Activated naive CD4-positive, alpha-beta T cell treated with anti-CD3 and anti-CD28 coated beads, Interleukin-2, amount 50 U/mL, for 72 hours (primary cell): ENCODE measurements at places on chromosomes 2 and 18.

DNA sequence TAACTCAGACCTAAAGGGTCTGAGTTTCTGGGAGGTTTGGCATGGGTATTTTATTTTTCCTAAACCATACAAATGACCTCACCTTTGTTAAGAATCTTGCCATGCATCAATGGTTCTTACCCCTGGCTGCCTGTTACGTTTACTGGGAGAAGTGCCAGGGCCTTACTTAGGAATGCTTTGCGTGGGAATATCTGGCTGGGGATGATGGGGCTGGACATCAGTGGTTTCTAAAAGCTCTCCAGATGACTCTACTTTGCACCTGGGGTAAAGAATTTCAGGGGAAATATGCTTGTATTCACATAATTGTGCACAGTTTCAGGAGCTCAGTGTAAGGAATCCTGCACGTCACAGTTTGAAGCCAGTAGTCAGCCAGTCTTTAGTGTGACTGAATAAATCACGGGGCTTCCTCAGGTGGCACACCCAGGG lies 18.2 kb upstream of the DAW1 start:
- no peak for DNase-seq

- DNase-seq = no peak
Measured at GRCh38 chr2:12982149-12982584, 265.4 kb downstream of the TRIB2 start.

DNA sequence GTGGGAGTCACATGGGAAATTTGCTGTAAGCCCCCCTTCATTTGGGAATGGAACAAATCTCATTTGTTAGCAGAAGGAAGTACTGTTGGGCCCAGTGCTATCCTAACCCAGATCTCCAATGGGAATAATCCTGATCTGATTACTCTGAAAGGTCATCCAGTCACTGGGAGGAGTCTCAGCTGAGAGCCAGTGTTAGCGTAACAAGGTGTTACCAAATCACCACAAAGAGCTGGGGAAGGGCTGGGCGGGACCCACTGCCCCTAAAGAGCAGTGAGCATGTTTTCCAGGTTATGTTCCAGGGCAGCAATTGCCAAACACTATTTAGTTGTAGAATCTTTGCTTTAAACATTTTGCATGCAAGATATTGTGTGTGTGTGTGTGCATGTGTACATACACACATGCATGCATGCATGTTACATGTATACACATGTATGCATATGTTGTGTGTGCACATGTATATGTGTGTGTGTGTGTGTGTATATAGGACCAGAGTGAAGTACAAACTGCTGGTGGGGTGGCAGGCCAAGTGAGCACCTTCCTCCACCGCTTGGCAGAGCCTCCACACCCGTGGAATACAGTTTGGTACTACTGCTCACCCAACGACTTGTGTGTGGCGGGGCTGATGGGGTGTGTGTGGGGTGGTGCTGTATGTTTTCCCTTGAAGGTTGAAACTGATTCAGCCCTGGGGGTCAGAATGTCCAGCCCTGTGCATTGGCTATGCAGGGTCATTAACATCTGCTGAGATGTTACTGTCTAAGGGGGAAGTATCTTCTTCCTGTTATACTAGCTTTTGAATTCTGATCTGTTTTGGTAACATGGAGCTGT lies 15.2 kb downstream of the INPP5D start:
- DNase-seq = no peak

- no peak for DNase-seq
Measured at GRCh38 chr18:55256226-55256928, 297.1 kb upstream of the CCDC68 start.

DNA sequence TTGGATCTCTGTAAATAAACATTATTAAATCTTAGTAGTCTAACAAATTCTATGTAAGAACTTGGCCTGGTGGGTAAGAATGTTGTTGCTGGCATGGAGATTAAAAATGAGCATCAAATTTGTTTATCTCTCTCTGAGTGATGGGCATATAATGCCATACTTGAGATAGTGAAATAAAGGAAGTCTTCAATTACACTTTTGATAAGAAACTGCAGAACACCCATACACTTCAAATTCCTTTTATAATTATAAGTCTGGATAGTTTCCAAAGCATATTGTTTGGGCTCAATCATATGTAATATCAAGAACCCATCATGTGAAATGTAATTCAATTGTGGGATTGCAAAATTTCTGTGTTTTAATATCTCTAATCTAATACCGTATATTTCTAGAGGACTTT lies 47.4 kb upstream of the PARD3B start:
- DNase-seq = no peak

- no peak for DNase-seq
Measured at GRCh38 chr2:95069465-95069864, 44.0 kb downstream of the MAL start.

- no peak for DNase-seq
Measured at GRCh38 chr2:10948188-10948564, 36.4 kb downstream of the KCNF1 start.

GRCh38 chr18:12811191-12811950 lies 72.7 kb downstream of the PTPN2 start:
- DNase-seq = no peak

DNA sequence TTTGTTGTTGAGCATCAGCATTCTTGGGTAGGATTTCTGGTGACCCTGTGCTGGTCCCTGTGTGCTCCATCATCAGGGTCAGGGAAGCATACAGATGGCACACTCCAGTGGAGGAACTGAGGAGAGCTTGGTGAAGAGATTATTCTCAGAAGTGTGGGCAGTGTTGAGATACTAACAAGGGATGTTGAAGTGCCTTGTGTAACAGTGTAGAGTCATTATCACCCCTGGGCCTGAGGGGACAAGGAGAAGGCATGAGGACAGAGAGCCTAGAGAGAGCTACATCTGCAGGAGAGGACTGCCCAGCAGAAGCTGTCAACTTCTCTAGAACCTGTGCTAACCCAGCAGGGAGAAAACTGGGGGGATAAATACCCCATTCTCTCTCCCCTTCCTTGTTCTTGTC lies 189.0 kb downstream of the PLCL1 start:
- DNase-seq = no peak

DNA sequence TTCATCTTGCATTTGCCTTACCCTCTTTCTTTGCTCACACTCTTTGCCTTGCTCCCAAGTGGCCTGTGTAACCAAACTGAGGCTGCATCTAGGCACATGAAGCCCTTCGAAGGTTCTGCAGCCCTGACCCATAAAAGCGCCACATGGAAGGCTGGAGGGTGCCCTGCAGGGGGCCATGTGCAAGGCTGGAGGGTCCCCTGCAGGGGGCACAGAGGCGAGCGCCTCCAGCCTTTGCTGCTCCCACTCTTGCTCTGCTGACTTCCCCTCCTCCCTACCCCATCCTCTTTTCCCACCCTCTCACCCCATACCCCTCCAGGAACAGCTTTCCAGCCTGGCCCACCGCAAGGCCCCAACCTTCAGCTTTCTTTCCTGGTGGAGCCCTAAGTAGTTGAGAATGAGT lies 317.3 kb downstream of the CELF4 start:
- no peak for DNase-seq

DNA sequence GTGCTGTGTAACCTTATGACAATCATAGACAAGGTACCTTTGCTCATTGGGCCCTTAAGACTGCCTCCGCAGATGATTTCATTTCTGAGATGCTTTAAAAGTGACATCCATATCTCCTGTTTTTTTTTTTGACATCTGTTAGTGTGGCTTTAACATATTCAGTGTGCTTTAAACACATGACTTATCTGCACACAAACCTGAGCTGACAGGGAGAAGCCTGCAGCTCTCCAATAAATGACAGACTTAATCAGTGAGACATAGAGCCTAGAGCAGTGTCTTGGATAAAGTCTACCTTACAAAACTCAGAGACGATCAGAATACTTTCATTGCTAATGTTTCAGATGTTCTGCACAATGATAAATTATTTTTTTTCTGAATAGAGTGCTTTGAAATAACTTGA lies 130.7 kb downstream of the UBE2E3 start:
- DNase-seq = no peak

DNA sequence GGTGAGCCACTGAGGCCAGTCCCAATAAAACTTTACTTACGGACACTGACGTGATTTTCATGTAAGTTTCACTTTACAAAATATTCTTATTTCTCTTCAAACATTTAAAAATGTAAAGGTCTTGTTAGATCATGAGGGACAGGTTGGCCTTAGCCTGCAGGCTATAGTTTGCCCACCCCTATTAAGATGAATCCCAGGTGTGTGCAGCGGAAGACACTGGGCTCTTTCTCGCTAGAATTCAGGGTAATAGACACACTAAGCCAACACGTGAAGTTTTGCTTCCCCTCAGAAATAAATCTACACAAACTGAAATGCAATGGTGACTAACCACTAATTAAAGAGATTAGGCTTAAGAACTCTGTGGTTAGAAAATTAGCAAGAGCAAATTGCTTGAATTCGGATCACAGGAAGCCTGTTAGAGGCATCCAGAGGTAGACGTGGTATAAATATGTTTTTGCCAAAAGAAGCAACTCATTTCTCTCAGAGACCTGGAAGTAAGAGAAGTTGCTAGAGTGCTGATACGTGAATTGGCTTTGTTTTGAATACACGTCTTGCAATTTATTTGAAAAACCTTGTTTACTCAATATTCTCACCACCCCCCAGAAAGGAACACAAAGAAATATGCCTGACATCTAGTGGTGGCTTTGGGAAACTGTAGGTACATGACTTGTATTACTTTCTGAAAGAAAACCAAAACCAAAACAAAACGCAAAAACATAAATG lies 151.6 kb downstream of the DTNB start:
- peak; percentile 35 for DNase-seq

- DNase-seq = no peak
Measured at GRCh38 chr2:113117541-113118262, 9.7 kb upstream of the IL1RN start.

GRCh38 chr18:22013993-22014392 lies 155.4 kb upstream of the GATA6 start:
- no peak for DNase-seq

DNA sequence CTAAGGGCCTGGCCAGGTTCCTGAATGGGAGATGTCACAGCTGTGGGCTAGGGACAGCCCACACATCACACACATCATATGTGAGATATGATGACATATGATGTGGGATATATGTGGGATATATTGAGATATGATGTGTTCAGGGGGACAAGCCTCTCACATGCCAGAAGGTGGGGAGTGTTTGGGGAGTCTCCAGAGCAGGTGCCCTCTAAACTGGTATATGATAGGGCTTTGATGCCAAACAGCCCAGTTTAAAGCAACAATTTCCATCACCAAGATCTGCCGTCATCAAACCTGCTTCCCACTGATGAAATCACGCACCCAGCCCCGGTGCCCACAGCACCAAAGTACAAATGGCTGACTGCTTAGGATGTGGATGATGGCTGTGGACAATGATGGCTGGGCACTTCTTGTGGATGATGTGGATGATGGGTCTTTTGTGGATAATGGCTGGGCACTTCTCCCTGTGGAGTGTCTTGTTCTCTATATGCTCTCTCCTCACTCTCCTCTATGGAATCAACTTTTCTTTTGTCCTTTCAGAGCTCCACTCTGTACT lies 50.9 kb downstream of the FBLN7 start:
- no peak for DNase-seq

- peak; percentile 77 for DNase-seq
Measured at GRCh38 chr2:73284296-73285158, at the start of gene FBXO41. FBXO41 (minus strand) TSS chr2:73284478; CDS start chr2:73269630, 14,848 bp downstream.

DNA sequence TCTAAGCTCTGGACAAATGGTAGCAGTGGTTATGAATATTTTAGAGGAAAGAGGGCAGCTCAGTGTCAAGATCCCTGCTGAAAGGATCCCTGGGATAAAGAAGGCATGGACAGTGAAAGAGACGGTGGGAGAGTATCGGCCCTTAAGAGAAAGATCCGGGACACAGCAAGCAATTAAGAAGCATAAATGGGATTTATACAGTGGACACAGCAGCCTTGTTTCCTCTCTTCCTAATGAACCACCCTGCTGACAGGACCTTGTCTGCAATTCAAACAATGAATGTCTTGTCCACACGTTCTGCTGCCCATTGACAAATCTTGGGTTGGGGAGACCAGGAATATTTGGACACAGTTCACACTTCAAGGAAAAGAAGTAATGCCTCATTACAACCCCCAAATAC lies 16.5 kb downstream of the CPLX4 start:
- DNase-seq = no peak

DNA sequence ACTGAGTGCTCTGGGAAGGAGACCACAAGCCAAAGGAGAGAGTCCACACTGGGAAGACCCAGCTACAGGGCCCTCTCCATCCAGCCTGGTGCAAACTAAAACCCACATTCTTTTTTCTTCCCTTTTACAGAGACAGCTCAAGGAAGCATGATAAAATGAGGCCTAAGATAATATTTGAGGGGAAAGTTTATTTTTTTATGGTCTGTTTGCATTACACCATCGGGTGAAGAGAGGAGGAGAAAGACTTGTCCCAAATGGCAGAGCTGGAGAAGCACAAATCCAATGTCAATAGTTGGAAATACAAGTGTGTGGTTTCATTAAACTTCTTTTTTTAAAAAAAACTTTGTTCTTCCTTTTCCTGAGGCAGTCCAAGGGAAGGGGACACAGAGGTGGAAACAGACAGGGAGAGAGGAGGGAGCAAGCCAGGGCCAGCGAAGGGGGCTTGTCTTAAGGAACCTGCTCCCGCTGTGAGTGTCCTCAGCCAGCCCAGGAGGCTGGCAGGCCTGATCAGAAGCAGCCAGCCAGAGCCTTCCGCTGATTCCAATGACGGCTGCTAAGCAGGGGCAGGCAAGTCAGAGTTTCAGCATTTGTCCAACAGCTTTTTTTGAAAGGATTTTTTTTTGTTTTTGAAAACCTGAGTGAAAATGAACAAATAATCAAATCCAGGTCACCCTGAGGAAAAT lies 203.8 kb upstream of the SIX2 start:
- no peak for DNase-seq

DNA sequence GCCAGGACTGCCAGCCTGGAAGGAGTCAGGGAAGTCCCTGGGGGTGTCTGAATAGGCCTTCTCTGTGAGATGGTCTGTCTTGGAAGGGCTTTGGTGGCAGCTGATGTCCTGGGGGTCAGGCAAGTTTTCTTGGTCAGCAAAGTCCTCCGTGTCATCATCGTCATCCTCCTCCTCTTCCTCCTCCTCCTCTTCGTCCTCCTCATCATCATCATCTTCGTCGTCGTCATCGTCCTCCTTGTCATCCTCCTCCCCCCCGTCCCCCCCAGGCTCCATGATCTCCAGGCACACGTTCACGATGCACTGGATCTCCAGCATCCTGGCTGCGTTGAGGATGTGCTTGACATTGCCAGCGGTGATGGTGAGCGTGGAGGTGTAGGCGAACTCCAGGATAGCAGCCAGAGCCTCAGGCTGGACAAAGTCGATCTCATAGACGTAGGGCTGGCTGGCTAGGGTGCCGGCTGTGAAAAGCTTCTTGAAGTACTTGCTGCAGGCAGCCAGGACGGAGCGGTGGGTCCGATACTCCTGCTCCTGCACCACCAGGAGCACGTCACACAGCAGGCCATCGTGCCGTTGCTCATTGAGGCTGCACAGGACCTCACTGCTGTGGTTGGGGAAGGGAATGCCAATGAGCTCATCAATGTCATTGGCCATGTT lies 110.1 kb upstream of the SMAD2 start:
- DNase-seq = no peak

- no peak for DNase-seq
Measured at GRCh38 chr2:103161456-103162289, 399.8 kb downstream of the TMEM182 start.

GRCh38 chr2:29726976-29727375 lies 194.4 kb downstream of the ALK start:
- DNase-seq = no peak
